Heart right ventricle (tissue), 16 donors: ENCODE measurements at places on chromosomes 4 and X.
A peak's percentile ranks its signal among the peaks of the same experiment; 100 is the strongest.

DNA sequence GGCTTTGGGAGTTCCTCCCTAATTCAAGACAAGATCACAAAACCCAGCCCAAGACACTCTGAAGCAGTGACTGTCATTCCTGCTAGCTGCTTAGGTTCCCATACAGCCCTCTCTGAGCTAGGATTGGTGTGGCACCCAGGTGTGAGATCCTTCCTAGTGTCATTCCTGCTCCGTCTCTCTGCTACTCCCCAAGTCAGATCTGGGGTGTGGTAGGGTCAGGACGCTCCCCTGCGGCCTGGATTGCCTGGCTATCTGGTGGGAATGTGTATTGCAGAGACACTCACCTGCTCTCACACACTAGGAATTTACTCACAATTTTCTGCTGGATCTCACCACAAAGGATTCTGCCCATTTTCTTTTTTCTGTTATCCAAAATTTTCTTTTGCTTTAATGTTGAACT, 560.8 kb upstream of the ATOH1 start:
- DNase-seq: no peak

GRCh38 chr4:79338148-79338547, 12.3 kb upstream of the NAA11 start:
- no peak for DNase-seq

DNA sequence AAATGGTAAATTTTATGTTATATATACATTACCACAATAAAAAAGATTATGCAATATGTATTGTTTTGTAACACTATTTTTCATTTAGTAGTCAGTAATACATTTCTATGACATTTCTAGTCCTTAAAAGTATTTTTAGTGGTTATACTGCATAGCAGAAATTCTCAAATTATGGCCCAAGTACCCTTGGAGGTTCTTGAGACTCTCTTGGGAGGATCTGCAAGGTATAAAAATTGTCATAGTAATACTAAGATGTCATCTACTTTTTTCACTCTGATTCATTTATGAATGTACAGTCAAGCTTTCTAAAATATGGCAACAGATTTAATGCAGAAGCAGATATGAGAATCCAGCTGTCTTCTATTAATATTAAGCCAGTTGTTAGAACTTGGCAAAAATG, 138.6 kb upstream of the NAP1L5 start:
- DNase-seq: no peak

DNA sequence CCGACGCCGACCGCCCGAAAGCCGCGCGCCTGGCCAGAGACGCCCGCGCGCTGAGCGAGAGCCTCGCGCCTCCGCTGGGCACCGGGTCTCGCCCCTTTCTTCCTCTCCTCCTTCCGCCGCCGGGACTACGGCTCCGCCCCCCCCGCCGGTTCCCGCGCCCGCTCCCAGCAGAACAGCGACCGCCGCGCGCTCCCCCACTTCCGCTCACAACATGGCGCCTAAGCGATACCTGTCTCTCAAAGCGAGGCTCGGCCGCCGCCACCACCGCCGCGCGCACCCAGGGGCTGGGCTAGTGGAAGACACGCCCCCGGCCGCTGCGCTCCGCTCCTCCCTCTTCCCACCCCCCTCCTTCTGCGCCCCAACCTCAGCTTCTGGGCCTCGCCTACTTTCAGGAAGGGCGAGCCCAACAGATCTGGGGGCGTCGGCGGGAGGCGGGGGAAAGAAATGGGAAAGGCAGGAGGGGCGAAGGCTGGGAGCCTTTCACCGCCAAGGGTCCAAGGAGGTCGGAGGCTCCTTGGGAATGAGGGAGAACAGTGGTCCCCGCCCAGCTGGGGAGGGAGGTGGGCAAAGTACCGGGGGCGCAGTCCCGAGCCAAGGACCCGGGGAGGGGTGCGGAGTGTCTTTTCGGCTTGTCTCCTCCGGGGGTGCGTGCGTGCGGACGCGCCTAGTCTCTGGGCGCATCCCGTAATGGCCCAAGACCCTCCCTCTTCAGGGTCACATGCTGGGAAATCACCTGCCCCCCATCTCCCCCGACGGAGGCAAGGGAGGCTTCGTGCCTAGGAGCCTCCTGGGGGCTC, at the start of gene RPS6KA3:
TSS of gene RPS6KA3 (minus strand) at position 100 of the 797 bp plus-strand sequence. CDS start 277 bp downstream, outside the sequence.
- peak; percentile 89 for DNase-seq

GRCh38 chr4:187236209-187236890, 512.7 kb upstream of the FAT1 start:
- no peak for DNase-seq
